Posterior cingulate gyrus (tissue), 11 donors: ENCODE measurements at places on chromosomes 16 and 17.

DNA sequence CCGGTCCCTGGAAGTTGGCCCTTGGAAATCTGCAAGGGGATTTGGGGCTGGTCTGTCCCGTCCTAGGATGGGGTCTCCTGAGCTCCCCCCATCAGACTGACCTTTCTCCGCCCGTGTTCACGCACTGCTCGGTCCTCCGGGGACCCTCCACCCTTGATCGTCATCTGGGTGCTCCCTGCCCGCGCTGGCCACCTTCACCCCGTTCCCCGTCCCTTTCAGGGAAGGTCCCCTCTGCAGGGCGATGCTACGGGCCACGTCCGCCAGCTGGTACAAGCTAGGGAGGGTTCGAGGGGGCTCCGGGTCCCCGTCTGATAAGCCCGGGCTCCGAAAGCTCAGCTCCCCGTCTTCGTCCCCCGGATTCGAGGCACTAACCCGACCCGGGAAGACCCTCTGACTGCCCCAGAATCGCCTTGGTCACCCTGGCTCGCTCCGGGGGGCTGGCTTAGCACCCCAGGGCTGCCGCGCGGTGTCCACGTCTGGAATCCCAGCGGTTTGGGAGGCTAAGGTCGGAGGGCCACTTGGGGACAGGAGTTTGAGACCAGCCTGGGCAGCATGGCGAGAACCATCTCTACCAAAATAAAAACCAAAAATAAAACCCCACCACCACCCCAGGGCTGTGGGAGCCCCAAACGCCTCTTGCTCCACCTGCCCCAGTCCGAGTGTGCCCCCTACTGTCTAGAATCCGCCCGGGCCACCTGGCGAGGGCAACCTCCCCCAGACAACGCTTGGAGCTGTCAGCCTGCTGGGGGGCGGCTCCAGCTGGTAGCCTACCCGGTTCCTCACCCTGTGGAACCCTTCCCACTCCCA, 1.1 kb upstream of the SLC43A2 start:
- DNase-seq = peak; percentile 85

DNA sequence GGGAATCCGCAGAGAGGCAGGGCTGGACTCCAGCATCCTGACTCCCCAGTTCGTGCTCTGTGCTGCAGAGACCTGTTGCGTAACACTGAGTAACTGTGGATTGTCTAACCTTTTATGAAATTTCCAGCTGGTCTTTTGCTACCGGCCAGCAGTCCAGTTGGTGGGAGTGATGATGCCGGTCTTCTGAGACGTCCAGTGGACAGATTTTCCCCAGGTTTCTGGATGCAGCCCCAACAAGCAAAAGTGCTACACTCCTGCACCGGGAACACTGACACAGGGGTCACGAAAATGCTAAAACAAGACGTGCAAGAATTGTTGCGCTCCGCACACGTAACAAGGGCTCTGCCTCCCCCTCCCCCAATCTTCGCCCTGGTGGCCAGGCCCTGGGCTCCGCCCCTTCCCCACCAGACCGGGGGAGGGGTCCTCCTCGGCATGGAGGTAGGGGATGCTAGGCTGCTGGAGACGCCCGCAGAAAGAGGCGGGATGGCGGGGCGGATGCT, 701 bp upstream of the MRC2 start:
- DNase-seq = no peak

DNA sequence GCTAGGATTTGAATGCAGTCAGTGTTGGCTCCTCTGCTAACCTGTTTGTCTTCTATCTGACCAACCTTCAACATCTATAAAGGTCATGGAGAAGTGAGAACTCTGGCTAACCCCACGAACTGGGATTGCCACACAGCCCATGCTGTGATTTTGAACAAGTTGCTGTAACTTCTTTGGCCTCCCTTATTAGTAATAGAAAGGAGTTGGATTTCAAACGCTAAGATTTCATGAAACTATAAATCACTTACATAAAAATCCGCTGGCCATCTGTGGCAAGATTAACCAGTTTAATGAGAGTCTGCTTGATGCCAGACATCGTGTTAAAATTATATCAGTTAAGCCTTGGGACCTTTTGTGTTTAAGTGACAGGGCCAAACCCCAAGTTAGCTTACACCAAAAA, 53.4 kb downstream of the HSD17B2 start:
- no peak for DNase-seq

DNA sequence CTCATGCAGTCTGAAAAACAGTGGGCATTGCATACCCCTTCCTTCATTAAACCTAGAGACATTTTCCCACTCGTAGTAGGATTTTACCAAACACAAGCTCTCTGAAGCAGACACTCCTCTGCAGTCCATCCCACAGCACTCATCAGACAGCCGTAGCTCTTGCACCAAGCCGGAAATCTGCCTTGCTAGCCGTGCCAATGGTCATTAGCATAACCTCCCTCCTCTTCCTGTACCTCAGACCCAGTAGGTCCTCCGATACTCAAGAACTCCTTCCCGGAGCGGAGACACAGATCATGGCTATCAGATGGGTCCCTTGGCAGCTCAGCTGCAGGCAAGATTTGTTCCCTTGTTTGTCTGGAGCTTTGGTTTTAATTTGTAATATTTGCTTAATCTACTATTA, 483.1 kb upstream of the PSMD7 start:
- no peak for DNase-seq

DNA sequence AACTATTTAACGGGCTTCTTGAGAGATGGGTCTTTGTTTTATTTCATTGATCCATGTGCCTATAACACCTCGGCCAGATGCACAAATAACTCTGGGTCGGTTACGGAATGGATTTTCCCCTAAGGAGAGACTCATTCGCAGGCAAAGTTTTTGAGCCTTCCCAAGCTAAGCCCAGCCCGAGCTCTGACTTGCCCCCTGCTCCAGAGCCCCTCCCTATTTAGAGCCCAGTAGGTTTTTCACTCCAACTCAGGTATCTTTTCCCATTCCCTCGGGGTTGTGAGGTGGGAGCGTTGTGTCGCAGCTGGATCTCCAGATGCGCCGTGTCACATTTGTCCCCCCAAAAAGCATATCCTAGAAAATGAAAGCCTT, 812 bp upstream of the MYOCD start:
- DNase-seq = no peak

- no peak for DNase-seq
Measured at GRCh38 chr16:81440888-81441761, 3.5 kb upstream of the CMIP start.

- no peak for DNase-seq
Measured at GRCh38 chr16:86763819-86764218, 185.5 kb downstream of the FOXL1 start.

DNA sequence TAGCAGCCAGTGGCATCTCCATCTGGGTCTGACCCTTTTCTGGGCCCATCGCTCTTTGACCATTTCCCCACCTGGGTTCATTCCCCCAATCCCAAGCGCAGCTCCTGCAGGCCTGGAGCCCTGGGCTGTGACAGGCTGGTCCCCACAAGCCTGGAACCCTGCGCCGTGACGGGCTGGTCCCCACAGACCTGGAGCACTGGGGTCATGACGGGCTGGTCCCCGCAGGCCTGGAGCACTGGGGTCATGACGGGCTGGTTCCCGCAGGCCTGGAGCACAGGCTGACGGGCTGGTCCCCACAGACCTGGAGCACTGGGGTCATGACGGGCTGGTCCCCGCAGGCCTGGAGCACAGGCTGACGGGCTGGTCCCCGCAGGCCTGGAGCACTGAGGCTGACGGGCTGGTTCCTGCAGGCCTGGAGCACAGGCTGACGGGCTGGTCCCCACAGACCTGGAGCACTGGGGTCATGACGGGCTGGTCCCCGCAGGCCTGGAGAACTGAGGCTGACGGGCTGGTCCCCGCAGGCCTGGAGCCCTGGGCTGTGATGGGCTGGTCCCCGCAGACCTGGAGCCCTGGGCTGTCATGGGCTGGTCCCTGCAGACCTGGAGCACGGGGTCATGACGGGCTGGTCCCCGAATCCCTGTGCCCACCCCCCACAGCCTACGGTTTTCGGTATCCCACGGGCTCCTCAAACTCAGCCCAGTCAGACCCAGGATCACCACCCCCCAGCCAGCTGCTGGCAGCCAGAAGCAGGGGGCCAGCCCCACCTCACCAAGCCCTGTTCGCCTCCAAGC, 16.6 kb downstream of the TMC6 start:
- DNase-seq = no peak

DNA sequence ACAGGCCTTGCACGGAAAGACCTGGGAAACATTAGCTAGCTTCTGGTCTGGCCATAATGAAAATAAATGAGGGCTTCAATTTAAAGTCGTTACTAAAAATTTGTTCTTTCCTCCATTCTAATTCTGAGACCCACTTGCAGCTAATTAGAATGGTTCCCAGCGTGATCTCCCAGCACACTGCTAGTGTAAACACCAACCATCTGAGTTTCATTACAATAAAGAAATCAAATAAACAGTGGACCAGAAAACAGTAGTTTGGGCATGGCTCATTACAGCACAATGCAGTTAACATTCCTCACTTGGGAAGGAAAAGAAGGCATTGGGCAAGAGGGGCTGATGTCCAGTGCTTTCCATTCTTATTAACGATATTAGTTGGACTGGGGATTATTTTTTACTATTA, 410.9 kb upstream of the SOX9 start:
- no peak for DNase-seq

GRCh38 chr17:1077581-1077985, 80.7 kb downstream of the TIMM22 start:
- DNase-seq = peak; percentile 55
